Right lobe of liver (tissue), 6 donors: ENCODE measurements at places on chromosomes 1 and 21.
A peak's percentile ranks its signal among the peaks of the same experiment; 100 is the strongest.

DNA sequence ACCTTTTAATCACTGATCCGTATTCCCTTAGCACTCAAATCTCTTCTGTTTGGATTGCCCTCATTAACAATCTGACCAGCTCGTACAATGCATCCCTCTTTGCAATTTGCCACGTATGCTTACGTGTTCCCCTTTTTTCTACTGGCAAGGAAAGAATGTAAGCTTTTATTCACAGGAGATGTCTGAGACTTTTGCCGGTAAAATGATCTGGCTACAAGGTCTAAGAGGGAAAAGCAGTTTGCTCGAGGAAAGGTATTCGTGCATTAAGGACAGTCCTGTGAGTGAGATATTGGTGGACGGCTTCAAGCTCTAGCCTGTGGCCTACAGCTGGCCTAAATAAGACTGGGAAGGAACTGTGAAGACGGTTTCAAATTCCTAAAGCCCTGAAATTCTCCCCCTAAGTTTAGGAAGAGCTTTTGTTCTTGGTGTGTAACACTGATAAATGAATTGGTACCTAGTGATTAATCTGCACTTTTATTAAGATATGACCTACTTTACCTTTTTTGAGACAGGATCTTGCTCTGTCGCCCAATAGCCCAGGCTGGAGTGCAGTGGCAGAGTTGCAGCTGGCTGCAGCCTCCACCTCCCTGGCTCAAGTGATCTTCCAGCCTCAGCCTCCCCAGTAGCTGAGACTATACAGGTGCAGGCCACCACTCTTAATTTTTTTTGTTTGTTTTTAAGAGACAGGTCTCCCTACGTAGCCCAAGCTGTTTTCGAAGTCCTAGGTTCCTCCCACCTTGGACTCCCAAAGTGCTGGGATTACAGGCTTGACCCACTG lies 895 bp upstream of the UBR4 start:
- no peak for DNase-seq

GRCh38 chr1:184743062-184743756 lies 11.4 kb downstream of the EDEM3 start:
- DNase-seq: no peak

DNA sequence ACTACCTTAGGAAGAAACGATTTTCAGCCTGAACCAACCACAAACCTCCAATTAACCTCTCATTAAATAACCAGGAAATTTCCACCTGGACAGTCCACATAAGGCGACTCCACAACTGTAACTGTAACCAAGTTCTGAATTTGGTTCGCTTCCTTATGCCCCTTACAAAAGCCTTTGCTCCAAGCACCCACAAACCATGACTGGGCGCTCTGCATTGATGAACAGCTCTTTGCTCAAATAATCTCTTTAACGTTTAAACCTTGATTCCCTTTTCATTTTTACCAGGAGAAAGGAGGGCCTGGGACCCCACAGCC lies 38.2 kb upstream of the ZNF124 start:
- no peak for DNase-seq

DNA sequence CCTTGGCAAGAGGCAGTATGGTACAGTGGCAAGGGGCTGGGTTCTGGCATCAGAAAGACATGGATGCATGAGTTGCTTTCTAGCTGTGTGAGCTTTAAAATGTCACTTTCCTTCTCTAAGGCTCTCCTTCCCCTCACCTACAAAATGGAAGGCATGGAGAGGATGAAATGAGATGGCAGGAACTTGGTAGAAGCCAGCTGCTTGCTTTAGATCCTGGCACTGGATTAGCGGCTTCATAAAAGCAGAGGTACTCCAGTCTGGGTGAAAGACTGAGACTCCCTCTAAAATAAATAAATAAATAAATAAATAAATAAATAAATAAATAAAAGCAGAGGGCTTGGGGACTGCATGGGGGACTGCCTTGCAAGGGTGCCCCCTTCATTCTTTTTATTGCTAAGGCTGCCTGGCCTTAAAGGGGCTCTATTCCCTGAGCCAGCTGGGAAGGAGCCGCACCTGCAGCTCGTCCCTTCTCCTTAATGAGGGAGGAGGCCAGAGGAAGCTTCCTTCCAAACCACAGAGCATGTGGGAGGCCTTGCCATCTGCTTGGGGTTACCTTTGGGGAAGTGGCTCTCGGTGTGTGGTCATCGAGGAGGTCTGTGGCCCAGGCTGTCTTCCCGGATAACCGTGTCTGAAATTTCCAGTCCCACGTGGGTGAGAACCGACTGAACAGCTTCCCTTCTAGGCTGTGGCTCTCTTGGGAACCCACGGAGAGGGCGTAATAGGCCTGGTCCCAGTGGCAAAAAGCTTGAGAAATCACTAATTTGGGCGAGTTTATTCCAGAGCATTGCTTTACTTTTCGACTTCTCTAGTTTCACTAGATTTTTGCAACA lies 2.0 kb upstream of the ATP13A2 start:
- DNase-seq: peak; percentile 24

DNA sequence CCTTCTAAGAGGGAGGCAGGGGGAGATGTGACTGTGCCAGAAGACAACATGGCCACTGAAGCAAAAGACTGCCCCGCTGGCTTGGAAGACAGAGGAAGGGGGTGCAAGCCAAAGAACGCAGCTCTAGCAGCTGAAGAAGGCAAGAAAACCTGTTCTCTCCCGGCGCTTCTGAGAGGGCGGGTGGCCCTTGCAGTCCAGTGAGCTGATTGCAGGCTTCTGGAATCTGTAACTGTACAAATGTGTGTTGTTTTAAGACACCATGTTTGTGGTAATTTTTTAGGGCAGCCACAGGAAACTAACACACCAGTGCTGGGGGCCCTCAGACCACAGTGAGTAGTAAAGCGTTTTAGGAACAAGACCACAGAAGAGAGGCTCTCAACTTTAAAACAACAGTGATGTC lies 47.0 kb downstream of the CD46 start:
- DNase-seq: no peak

- no peak for DNase-seq
Observed at GRCh38 chr1:182756423-182756822, 33.1 kb upstream of the NPL start.

- no peak for DNase-seq
Observed at GRCh38 chr1:92511541-92511940, 24.8 kb upstream of the GFI1 start.

DNA sequence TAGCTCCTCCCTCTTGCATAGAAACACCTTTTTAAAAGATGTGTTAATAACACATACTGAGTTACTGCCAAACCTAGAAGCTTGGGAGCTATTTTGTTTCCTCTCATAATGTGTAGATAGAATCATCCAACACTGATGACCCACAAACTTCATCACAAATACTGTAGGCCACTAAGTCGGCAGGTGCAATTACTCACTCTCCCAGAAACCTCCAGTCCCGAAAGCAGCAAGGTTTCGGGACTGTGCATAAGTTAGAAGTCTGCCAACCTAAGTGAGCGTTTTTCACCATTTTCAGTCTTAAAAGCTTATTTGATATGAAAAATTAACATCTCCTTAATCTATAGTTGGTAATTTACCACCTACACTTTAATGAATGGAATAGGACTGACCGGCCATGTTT lies 32.0 kb downstream of the C1orf198 start:
- DNase-seq: no peak

- DNase-seq: no peak
Observed at GRCh38 chr1:15676688-15677661, 7.1 kb upstream of the PLEKHM2 start.

DNA sequence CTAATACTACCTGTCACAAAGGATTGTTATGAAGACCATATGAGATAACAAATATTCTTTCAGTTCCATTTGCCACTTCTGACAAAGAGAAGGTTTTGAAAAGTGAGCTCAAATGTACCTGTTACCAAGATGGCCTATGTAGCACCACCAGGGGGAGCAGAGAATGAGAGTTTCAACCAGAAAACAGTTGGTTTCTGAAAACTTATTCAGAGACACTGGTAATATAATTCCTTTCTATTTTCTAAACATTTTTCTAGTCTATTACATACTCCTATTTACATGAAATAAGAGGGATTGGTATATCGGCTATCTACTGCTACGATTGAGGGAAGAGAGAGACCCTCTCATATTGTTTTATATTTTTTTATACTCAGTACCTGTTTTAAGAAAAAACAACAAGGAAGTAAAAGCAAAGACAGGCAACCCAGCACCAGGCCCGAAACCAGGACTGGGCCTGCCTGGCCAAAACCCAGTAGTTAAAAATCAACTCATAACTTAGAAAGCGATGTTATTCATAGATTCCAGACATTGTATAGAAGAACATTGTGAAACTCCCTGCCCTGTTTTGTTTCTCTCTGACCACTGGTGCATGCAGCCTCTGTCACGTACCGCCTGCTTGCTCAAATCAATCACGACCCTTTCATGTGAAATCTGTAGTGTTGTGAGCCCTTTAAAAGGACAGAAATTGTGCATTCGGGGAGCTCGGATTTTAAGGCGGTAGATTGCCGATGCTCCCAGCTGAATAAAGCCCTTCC lies 48.3 kb downstream of the IL23R start:
- no peak for DNase-seq

- DNase-seq: no peak
Observed at GRCh38 chr1:167197692-167198091, 23.0 kb upstream of the POU2F1 start.

DNA sequence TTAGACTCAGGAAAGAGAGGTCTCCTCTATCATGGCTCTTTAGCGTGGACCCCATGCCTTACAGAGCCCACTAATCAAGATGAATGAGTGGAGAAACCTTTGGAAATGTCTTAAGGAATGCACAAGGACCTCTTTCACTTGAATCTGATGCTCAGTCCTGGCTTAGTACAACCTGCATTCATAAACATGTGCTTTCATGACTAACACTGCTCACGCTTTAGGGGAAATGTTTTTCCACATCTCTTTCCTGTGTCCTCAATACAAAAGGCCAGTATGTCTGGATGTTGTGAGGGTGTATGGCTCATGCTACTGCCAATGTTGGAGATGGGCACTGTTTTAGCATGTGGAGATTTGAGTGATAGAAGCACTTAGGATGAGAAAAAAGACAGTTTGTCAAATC lies 14.2 kb upstream of the GNG12 start:
- no peak for DNase-seq

DNA sequence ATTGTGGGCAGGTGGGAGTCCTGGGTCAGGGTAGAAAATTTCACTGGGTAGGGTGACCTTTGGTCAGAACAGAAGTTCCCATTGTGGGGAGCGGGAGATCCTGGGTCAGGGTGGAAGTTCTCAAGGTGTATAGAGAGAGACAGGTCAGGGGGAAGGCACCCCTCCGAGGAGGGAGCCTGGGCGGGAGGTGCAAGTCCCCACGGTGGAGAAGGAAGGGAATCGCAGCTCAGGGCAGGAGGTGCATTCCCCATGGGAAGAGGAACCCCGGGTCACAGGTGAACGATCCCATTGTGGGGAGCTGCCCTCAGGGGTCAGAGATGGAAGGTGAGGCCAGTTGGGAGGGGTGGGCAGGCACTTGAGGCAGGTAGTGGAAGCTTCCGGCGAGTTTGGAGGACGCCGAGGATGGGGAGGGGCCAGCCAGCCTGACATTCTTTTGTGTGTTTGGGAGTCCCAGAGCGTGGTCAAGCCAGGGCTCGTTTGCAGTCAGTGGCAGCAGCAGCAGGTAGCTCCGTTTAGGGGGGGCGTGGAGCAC lies 637 bp downstream of the LYPLA2 start:
- peak; percentile 50 for DNase-seq

- DNase-seq: no peak
Observed at GRCh38 chr1:99674115-99675064, 28.5 kb downstream of the PALMD start.

DNA sequence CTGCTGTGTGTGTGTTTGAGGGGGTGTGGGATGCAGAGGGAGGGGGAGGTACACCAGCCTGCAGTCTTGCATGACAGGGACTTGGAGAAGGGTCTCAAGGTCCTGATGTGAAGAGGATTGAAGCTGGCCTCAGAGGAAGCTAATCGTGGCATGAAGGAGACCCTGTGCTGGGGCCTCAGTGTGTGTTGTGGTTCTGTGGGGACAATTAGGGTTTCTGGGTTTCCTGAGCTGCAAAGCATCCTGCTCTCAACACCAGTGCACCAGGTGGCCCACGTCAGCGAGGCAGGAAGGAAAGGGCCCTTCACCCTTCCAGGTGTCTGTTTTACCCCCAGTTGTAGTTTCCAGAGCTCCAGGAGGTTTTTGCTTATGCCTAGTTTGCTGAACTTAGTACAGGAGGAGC lies 52.8 kb downstream of the TENT5C start:
- DNase-seq: no peak

GRCh38 chr1:206555473-206555935 lies 48.2 kb downstream of the RASSF5 start:
- DNase-seq: peak; percentile 79

DNA sequence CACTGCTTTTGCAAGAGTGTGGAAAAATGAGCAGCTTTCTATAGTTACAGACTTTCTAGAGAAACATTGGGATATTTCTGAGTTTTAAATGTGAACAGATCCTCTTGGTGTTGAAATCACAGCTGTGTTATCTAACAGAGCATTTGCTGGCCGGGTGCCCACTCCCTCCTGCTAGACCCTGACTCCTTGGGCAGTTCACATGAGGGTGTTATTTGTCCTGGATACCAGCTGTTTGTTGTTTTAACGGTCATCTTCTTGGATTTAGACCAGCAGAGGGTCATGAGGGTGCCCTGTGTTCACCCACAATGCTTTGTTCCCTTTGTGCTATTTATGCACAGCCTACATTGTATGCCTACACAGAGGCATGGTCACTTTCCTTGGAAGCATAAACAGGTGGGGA lies 67.1 kb downstream of the CENPF start:
- peak; percentile 61 for DNase-seq

DNA sequence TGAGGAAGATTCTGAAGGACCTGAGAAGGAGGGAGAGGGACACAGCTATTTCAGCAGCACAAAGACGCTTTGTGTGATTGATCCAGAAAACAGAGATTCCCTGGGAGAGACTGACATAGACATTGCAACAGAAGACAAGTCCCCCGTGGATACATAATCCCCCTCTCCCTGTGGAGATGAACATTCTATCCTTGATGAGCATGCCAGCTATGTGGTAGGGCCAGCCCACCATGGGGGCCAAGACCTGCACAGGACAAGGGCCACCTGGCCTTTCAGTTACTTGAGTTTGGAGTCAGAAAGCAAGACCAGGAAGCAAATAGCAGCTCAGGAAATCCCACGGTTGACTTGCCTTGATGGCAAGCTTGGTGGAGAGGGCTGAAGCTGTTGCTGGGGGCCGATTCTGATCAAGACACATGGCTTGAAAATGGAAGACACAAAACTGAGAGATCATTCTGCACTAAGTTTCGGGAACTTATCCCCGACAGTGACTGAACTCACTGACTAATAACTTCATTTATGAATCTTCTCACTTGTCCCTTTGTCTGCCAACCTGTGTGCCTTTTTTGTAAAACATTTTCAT lies 161.3 kb upstream of the SGIP1 start:
- DNase-seq: no peak

DNA sequence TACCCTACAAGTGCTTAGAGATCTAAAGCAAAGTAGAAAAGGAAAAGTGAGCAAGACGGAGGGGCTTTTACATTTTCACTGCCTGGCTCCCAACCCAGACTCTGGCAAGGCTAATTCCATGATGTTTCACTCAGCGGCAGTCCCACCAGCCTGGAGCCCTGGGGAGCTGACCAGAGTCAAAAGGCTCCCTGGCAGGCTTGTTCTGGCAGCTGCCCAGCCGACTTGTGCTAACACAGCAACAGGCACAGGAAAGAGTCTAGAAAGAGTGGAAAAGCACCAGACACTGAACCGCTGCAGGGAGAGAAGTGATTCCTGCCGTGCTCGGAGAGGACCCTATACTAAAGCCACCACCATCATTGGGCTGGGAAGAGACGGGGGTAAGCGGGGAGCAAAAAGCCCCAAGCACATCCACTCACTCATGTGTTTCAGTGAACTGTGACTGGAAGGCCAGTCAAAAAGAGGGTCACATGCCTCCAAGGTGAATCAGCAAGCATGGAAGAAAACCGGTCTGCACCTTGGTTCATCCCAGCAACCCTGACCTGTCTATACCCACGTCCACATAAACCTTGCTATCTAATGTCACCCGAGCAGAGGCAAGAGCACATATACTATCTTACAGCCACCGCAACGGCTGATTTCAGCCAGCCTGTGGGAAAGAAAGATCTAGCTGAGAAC lies 8.0 kb downstream of the SMIM12 start:
- DNase-seq: peak; percentile 90
